ENCODE measurements at places on chromosomes 5 and 9.

DNA sequence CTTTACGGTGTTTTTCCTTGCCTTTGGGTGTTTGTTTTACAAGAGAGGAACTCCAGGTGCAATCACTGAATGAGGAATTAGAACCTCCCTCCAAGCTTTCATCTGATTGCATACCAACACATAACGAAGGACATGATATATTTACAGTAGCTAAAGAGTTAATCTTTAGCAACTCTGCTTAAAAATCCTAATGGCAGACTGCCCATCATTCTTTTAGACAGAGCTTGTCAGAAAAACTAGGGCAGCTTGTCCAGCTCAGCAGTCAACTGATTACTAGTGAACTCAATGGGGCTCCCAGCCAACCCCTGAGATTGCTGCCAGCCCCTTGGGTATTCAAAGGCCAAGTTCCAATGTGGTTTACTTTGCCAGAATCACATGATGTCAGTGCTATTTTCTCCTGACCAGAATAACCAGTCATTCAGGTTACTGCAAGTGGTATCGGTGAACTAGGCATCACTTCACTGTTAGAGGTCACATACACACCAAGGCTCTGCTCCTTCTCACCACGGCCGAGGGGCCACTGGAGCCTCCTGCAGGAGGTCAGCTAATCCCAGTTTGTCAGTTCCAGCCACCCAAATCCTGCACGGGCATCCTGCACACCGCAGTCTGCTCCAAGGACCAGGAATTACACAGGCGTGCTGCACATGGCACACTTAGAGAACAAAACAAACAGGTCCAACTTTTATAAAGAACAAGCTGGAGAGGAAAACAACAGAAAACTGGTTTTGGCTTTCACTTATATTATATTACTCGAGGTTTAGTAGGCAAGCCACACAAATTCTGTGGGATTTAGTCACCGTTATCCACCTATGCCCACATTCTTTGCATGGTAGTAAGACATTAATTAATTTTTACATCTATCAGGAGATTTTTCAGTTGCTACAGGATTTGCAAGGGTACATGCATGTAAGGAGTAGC lies 62.5 kb downstream of the NFIB start:
- DNase-seq = peak; percentile 88

DNA sequence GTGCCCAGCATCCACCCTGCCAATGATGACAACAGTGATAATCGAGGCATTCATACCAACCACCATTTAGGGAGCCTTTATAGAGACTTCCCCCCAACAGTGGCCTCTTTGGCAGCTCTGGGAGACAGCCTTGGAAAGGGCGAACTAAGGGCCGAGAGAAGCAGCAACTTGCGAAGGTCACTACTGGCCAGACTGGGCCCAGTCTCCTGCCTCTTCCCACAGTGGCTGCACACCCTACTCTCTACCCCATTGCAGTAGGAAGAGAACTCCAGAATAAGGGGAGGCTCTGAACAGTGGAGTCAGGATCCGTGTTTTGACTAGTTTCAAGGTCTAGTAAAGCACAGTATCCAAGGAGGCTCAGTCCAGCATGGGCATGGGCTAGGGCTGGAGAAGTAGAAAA lies 5.3 kb downstream of the LHX6 start:
- DNase-seq = no peak

GRCh38 chr5:143721925-143722324 lies 90.0 kb upstream of the HMHB1 start:
- DNase-seq = no peak

- DNase-seq = no peak
Observed at GRCh38 chr5:136141561-136141960, 8.9 kb downstream of the SMAD5 start.

- peak; percentile 64 for DNase-seq
Observed at GRCh38 chr5:127313847-127314473, 23.4 kb downstream of the MEGF10 start.

DNA sequence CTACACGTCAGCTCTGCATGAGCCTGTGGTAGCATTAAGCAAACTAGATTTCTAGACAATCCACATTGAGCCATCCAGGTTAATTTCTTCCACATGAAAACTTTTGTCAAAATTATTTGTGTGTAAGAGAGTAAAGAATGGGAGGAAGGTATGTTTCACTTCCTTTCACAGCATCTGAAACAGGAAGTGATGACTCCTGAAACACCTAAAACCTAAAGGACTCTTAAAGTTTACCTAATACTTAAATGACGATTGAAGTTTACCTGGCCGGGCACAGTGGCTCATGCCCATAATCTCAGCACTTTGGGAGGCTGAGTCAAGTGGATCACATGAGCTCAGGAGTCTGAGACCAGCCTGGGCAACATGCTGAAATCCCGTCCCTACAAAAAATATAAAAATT lies 223.8 kb downstream of the CEMIP2 start:
- no peak for DNase-seq

- no peak for DNase-seq
Observed at GRCh38 chr5:160339406-160340130, 27.2 kb upstream of the CCNJL start.

- DNase-seq = peak; percentile 80
Observed at GRCh38 chr5:141476132-141476911, 556 bp downstream of the PCDHGC3 start.

- no peak for DNase-seq
Observed at GRCh38 chr5:143340891-143341685, 62.4 kb downstream of the NR3C1 start.

- no peak for DNase-seq
Observed at GRCh38 chr9:88812938-88813637, 178.2 kb upstream of the S1PR3 start.

DNA sequence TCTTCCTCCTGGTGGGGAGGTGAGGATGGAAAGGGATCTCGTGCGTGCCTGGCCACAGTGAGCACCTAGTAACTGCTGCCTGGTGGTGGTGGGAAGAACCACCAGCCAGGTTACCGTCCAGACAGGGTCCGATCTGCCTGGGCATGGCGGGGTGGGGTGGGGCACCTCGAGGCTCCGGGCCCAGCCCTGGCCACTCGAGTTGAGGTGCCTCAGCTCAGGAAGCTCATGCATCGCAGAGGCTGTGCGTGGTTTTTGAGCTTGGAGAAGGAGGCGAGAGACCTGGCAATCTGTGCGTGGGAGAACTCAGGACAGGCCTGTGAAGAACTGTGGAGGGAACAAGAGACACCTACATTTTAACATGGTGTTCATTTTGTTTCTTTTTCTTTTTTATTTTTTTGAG lies 31.0 kb upstream of the FIBCD1 start:
- no peak for DNase-seq

- no peak for DNase-seq
Observed at GRCh38 chr9:18451406-18451805, 22.5 kb upstream of the ADAMTSL1 start.

GRCh38 chr9:9112001-9112720 lies 1312.6 kb upstream of the DMAC1 start:
- DNase-seq = no peak

DNA sequence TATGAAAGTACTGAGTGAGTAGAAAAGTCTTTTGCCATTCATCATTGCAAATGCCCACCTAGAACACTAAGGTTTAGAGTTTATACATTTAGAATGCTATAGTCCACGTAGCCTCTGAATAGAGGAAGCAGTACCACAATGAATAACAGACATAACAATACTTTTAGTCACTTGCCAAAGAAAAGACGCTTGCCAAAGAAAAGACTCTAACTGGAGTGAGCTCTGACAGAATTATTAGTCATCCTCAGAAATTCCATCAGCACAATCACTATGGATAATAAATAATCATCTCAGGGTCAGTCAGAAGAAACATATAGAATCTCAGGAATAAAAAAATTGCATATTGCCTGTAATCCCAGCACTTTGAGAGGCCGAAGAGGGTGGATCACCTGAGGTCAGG lies 168.5 kb upstream of the TARS1 start:
- DNase-seq = no peak

- peak; percentile 16 for DNase-seq
Observed at GRCh38 chr9:18658804-18659705, 185.1 kb downstream of the ADAMTSL1 start.
